ENCODE measurements at places on chromosomes 2 and 18.

DNA sequence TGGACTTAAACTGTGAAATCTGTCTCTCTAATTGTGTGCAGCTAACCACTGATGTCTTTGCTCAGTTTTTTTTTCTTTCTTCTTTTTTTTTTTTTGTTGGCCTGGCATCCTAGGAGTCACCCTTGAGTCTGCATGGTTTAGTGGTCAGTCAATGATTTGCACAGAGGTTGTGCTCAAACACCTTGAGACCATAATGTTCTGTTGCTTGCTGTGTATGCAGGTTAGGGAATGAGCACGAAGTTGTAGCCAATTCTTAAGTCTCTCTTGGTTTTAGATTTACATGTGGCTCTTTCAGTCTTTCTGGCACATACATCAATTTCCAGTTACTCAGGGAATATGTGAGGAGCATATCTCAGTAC, 16.7 kb downstream of the PLB1 start:
- DNase-seq: no peak

- DNase-seq: no peak
These were observed 313.4 kb upstream of the ID2 start for GRCh38 chr2:8368463-8368862.

- peak; percentile 79 for DNase-seq
These were observed 50.7 kb downstream of the SFXN5 start for GRCh38 chr2:73020657-73021370.

DNA sequence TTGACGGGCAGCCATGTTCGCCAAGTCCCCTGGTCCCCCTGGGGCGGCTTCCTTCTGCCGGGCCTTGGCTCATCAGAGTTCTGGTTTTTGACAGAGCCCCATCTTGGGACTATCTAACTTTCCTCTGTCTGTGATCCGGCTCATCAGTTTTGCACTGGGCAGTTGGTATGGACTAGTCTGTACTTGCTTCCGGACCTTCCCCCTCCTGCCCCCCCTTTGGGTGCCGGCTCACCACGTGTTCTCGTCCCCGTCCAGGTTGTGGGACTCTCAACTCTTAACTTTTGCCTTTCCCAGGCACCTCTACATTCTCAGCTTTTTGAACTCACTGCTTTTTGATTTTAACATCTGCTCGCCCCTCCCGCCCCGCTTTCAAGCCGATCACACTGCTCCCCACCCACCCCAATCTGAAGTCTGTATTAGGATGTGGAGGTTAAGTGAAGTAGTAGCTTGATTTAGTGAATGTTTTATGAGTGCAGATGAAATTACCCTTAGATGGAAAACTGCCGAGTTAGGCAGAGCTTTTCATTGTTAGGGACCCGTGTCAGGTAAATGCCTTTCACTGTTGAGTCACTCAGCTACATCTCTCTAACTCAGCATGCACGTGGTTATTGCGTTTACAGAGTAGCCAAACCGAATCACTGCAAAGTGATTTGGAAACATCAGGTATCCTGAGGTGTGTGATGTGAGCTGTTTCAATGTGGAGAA, 874 bp downstream of the WDR43 start:
- DNase-seq: peak; percentile 35

- no peak for DNase-seq
These were observed 61.4 kb downstream of the MTX2 start for GRCh38 chr2:176330612-176331011.

DNA sequence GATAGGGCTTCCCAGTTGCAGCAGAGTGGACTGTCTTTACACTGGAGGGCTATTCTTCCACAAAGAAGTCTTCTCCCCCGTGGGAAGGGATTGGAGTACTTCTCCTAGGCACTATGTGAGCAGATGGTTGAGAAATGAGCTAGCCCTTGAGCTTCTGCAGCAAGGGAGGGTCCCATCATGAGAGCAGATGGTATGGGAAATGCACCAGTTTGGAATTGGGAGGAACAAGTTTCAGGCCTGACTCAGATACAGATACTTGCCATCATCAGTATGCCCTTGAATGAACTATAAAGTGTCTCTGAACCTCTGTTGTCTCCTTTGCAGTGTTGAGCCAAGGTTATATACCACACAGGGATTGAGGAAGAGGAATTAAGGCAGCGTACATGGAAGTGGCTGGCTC, 757.4 kb downstream of the RNF144A start:
- DNase-seq: no peak

GRCh38 chr2:7071916-7072556, 154.8 kb downstream of the RNF144A start:
- DNase-seq: no peak

GRCh38 chr18:58452454-58453166, 176.3 kb downstream of the ALPK2 start:
- no peak for DNase-seq

DNA sequence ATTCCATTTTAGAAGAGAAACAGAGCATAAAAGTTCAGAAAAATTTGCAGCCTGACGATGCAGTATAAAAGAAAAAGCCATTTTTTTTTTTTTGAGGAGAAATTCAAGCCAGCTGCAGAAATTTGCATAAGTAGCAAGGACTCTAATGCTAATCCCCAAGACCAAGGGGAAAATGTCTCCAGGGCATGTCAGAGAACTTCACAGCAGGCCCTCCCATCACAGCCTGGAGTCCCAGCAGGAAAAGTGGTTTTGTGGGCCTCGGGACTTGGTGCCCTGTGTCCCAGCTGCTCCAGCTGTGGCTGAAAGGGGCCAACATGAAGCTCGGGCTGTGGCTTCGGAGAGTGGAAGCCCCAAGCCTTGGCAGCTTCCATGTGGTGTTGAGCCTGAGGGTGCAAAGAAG, 325.3 kb upstream of the HNMT start:
- DNase-seq: no peak

GRCh38 chr2:171522052-171522787, at the start of gene CYBRD1:
TSS of gene CYBRD1 (plus strand) at chr2:171522474. CDS start at chr2:171522546, 72 bp downstream.
- peak; percentile 83 for DNase-seq

DNA sequence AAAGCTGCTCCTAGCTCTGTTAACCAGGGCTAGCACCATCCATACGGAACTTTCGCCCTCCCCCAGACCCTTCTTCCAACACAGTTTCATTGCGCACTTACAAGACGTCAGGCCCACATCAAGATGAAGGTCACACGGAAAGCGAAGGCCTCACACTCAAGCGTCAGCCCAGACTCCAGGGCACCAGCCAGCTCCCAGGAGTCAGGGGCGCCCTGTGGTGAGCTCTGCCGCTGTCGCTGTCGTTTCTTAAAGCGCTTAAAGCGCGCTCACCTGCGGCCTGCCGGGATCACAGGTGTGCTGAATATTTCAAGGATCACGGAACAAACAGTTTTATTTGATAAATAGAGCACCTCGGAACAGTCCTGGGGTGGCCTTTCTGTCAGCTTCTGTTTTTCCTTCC, 163.1 kb downstream of the CDH20 start:
- no peak for DNase-seq

GRCh38 chr18:74597034-74597661, 522 bp upstream of the ZNF407 start:
- DNase-seq: peak; percentile 80

DNA sequence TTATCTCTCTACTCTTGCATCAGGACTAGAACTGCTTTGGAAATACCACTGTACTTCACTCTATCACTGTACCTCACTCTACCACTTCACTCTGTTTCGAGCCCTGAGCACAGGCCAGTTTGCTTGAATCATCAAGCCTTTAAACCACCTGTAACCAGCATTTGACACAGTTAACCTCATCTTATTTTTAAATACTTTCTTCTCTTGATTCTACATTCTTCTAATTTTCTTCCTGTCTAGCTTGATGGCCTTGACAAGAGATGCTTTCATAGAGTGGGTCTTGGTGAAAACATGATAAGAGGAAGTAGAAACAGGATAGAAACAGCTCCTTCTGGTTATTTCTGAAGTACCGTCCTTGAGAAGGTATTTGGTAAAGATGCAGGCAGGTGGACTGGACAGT, 78.1 kb downstream of the SPIRE1 start:
- no peak for DNase-seq

DNA sequence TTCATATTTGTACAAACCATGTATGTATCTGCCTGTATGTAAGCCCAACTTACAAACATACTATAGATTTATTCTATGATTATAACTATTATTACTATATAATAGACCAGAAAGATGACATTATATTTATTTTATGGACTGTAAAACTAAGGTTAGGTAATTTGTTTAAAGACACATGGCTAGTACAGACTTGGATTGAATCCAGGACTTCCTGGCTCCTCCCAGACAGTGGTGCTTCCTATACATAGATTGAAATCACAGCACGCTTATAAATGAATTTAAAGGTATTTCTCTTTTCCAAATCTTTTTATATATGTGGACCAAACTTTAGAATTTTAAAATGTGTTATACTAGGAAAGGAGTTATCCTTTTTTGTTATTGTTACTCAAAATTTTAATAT, 151.6 kb upstream of the MYO3B start:
- no peak for DNase-seq

DNA sequence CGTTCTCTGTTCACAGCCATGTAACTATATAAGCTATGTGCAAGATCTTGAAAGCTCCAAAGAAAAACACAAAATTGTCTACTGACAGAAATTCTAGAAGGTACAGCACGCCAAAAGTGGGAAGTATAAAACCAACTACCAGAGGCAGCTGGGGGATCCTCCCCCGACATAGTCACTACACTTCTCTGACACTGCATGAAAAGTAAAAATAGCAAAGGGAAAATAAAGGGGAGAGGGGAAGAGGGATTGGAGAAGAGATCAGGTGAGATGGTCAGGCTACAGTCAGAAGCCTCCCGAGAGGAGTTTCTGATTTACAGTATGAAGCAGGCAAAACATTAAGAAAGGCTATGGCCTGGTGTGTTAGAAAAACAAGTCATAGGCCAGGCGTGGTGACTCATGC, 39.8 kb upstream of the PCBP1 start:
- DNase-seq: no peak

GRCh38 chr18:13449651-13450050, 231.1 kb downstream of the LDLRAD4 start:
- no peak for DNase-seq

DNA sequence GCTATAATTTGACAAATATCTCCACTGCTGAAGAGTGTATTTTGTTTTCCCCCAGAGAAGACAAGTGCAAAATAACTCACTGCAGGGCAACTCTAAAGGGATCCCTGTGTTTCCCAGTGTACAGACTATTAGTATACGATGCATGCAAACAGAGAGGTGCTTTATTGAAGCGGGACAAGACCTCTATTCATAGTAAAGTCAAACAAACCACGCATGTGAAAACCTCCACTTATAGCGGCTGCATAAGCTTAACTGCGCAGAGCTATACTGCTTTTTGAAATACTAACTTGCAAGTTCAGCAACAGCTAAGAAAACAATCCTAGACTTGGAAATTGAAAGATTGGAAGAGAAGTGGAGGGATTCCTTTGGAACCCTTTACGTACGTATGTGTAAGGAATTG, 15.6 kb downstream of the RNF144A start:
- no peak for DNase-seq

DNA sequence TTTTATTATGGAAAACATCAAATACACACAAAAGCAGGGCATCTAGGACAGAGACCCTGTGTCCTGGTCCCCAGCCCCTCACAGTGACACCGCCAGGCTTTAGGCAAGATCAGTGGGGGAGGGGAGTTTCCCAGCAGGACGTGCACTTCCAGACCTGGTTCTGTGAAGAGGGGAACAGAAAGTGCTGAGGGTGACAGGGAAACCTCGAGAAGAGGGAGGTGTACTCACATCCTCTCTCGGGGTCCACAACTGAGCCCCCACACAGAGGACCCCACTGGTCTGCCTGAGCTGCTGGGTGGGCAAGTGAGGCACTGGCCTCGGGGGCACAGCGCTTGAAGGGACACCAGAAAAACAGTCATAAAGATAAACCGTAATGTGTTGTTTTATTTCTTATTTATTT, 4.4 kb upstream of the GPR35 start:
- DNase-seq: no peak

DNA sequence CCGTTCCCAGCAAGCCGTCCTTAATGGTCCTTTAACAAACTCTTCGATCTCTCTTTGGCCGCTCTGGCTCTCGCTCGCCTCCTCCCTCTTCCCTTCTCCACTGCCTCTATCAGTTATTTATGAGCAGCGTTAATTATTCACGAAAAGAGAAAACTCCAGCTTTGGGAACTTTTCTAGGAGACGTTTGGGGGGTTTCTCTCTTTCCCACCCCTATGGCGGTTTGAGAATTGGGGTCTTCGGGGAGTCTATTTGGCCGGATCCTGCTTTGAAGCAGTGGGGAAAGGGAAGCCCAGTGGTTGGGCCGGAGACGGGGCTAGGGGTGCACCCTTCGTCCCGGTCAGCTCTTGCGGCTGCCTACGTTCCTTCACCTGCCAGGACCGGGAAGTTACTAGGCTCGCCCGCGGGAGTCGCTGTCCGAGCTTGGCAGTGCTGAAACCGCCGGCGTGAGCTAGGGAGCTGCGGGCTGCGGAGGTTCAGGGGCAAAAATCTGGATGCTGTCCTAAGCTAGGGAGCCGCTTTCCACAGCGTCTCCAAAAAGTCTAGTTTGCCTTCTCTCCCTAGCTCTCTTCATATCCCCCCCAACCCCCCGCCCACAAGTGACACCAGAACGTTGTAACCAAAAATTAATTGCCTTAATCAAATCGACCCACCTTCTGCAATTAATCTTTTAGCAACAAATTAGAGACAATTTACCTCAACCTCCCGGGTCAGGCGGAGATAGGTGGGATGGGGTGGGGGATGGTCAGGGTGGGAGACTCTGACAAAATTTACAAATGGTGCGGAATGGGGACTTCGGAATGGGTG, 8.9 kb upstream of the SKOR2 start:
- peak; percentile 55 for DNase-seq

GRCh38 chr2:236938126-236938525, 147.6 kb upstream of the COPS8 start:
- DNase-seq: no peak

All from astrocyte of the spinal cord (primary cell).